Effector CD8-positive, alpha-beta T cell (primary cell): ENCODE measurements at places on chromosomes 5 and 9.
A peak's percentile ranks its signal among the peaks of the same experiment; 100 is the strongest.

- no peak for DNase-seq
Measured at GRCh38 chr5:1274471-1274870, 20.4 kb downstream of the TERT start.

- DNase-seq: no peak
Measured at GRCh38 chr5:177099422-177100093, 12.8 kb downstream of the FGFR4 start.

DNA sequence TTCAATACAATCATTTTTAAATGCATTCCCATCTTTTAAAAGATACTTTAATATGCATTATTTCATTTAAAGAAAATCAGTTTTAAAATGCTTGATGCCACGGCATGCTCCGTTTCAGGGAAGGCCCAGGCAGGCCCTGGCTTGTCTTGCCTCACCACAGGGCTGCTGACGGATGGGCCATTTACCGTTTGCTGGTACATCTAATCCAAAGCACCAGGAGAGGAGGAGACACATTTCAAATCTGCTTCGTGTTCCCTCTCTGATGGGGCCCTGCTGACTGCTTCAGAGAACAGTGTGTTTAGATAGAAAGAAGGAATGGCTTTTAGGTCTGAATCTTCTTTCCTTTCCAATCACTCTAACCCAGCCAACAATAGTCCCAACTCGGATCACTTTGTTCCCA is 185.2 kb downstream of the DCP2 start:
- no peak for DNase-seq

DNA sequence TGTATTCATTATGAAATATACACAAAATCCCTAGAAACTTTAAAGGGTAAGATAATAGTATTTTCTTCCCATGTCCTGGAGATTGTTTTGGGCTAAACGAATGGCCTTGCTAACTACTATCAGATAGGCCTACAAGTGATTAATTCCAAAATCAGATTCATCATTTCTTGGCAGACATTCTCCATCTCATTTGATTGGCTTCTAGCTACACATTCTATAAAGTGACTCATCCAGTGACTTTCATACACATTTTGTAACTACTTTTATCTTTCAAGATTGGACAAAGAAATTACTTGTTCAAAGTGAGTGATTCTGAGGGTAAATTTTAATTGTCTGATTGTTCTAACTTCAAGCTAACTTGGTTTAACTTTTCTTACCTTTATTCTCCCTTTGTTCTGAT is 93.3 kb downstream of the RAPGEF6 start:
- no peak for DNase-seq

- no peak for DNase-seq
Measured at GRCh38 chr5:56737002-56737621, 78.2 kb upstream of the MAP3K1 start.

DNA sequence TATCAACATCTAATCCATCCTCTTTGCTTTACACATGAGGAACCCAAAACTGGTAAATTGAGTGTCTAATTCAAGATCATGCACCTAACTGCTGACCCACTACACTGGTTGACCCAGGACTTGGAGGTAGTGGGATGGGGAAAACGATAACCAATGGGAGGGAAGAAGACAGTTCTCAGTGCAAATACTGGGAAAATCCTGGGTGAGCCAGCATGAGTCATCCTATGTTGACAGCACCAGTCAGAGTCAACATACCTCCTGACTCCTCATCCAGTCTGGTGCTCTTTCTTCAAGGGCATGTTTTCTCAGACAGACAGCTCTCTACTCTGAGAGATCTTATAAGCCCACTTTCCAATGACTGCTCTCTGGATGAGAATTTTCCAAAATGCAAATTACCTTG is 232.8 kb upstream of the PTGER4 start:
- no peak for DNase-seq

DNA sequence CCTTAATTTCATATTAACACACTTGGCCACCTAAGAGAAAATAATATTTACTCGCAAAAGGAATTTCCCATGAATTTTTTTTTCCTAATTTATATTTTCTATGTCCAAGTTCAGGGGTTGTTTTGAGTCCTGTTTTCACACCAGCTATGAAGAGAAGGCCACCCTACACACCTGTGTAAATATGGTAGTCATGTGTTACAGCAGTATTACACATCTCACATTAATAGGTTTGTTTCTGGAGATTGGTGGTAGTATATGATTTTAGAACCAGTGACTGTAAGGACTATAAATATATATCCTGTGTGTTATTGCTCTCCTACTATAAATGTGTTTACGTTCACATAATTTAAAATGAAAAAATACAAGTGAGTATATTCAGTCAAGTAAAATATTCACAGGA is 147.5 kb downstream of the PAM start:
- no peak for DNase-seq

GRCh38 chr5:172223901-172224873 is 30.2 kb downstream of the EFCAB9 start:
- no peak for DNase-seq

DNA sequence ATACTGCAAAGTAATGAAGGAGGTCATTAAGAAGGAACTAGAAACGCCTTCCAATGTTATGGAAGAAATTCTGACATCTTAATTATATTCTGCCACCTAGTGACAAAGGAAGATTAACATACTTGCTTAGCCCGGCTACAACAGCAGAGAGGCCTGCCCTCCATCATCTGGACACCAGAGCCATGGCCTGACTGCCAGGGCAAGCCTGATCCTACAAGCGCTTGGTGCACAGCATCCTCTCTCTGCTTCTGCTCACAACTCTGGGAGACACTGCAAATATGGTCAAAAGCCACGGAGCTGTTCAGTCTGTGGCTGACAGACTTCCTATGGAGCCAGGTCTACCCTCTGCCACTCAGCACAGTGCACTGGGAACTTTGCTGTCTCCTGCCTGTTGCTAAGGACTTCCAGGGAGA is 87.3 kb upstream of the SLC44A1 start:
- DNase-seq: no peak

DNA sequence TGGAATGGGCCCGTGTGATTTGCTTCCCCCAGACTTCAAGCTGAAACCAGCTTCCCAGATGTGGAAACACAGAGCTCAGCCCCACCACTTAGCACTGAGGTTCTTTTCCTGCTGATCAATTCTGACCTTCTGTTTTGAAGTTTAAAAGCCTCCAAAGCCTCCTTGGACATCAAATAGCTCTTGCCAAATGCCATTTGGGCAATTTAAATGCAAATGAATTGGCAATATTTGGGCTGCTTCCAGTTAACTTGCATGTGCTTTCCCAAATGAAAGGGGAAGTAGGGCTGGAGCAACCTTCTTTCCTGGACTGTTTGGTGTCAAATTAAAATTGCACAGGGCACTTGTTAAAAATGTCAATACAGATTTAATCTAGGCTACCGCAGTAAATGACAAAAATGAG is 710.5 kb downstream of the TLR4 start:
- no peak for DNase-seq

GRCh38 chr5:167217097-167217743 is 1074.2 kb upstream of the WWC1 start:
- DNase-seq: no peak

DNA sequence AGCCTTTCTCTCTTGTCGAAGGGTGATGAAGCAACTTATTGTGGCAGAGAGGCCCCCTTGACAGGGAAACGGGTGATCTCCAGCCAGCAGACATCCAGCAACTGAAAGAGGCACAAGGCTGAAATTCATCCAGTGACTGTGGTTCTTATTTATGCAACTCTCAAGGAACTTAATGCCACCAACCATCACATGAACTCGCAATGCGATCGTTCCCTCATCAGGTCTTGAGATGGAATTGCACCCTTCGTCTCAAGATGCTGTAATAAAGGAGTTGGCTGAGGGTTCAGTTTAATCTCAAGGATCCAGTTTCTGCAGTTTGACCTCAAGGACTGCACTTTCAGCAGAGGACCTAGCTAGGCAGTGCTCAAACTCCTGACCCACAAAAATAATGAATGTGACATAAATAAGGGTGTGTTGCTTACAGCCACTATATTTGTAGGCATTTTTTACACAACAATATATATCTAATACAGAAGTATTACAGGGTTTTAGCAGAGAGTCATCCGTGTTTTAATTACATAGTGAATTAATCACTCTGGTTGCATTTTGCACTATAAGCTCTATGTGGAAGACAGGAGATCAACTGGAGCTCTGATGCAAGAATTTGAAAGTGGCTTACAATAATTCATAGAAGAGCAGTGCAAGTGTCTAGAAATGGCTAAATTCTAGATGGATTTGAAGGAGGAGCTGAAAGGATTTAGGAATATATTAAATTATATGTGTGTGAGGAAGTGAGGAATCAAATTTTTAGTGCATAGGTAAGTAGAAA is 957.8 kb upstream of the CTNND2 start:
- DNase-seq: no peak

DNA sequence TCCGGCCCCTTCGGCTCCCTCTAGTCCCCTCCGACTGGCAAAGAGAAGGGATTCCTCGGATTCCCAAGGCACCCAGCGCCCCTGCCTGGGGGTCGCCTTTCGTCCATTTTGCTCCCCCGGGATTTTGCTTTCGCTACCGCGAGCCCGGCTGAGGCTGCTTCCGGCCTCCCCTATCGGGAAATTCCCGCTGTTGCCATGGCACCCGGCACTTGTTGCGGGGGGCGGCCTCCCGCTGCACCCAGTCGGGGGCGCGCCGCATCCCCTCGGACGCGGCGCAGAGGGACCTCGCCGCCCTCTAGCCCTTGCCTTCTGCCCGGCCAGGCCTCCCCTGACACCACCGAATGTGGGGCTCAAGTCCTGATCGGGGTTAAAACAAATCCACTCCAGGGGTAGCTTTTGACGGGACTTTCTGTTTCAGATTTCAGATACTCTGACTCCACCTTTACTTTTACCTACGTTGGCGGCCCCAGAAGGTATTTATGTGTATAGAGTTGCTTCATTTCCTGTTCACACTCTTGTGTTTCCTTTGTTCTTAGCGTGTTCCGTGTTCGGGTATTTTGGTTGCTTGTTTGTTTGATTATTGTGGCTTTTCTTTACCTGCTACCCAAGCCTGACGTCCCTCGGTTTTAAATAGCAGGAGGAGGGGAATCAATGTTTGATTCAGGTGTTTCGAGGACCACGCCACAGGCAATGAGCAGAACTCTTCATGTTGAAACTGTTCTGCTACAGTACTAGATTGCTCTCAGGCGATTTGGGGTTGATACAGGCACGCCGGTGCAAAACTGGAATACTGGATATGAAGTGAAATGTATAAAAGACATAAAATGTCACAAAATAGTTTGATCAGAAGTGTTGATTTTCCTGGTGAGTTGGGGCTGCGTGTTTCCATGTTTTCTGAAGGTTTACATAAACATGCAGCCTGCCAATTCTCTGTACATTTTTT is 1.5 kb downstream of the PARP8 start:
- peak; percentile 83 for DNase-seq

DNA sequence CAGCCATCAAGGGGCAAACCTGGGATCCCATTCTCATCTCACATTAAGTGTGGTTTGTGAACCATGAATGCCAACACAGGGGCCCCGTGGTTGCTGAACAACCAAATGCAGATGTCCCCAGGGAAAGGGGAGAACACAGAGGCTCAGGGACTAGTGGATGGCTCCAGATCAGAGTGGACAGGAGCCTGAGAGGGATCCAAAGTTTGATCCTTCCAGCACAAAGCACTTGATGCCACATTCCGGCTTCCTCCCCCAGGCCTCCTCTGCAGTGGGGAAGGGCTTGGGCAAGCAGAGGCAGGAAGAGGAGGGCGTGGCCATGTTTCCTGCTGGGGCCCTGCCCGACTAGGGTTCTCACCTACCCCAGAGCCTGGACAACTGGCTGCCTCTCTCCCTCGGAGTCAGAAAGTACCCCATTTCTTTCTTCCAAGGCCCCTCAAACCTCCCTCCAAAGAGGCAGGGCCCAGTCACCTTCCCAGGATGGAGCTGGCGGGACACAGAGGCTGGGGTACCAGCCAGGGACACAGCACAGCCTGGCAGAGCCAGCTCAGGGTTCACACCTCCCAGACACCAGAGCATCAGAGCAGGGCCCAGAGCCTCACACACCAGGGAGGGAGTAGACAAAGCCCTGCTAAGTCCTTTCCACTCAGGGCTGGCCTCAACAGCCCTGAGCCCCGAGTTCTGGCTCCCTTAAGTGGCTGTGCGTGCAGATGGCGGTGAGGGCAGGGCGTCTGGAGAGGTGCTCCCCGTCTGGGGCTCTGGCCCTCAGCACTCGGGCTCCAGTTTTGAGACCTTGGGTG is 4.3 kb upstream of the RNF44 start:
- DNase-seq: peak; percentile 48

DNA sequence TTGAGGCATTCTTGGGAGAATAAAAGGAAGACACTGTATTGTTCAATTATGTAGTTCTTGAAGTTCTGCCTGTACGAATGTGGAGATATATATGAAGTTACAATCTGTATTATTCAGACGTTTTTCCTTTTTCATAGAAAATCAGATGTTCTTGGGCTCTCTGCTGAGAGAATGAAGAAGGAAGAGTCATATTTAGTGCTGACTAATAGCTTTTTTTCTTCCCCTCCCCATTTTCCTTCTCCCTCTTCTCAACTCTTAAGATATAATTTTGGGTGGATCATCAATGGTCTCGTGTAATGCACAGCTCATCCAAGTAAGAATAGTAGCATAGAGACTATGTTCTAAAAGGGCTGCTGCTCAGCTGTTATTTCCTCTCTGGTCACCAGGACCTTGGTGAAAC is 23.0 kb upstream of the FBXL7 start:
- no peak for DNase-seq

DNA sequence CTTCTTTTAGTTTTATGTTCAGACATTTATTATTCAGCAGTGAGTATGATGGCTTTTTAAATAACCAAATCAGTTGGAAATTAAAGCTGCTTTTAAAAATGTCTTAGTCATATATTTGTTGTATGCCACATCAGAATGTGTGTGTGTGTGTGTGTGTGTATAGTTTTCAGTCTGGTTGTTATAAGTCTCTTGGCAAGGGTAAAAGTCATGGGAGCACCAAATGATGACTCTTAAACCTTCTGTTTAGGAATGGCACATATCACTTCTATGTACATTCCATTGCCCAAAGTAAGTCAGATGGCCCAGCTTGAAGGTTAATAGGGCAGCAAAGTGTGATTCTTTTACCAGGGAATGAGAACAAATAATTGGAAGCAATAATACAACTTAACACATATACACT is 135.9 kb downstream of the RNF180 start:
- no peak for DNase-seq

GRCh38 chr9:503881-504852 is 289.5 kb downstream of the DOCK8 start:
- peak; percentile 61 for DNase-seq

DNA sequence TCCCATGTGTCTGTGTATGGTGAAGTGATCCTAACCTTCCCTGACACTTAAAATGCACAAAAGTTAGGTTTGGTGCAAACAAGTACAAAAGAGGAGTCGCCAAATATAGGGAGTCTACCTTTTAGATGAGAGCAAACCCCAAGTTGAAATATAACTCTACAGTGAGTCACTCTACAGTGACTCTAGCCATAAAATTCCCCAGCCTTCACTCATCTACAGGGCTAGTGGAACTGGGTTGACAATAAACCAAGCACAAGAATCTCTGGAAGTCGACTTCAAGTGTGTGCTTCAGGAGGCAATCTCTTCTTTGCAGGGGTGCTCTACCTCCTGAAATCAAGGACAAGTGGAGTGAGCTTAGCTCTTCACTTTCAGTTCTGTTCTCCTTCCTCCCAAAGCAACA is 3.3 kb downstream of the SHISAL2B start:
- no peak for DNase-seq
